Kidney capillary endothelial cell (primary cell): ENCODE measurements at places on chromosomes 5 and 9.

- DNase-seq: no peak
Measured at GRCh38 chr9:5835808-5836207, 2.9 kb upstream of the ERMP1 start.

DNA sequence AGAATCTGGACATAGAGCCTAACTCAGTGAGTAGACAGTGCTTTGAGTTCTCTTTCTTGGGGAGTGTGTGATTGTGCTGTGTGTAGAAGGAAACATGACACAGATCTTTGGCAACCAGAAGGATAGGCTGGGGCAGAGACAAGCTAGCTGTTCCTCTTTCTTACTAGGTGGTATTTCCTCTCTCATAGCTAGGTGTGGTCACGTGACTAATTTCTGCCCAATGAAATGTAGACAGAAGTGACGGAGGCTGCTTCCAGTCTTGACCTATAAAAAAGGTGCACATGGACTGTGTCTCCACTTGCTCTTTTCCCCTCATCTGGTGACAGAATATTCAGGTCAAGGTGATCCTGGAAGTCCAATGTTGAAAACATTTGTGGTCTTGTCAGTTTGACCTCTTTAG, 92.5 kb upstream of the NFIB start:
- DNase-seq: no peak

DNA sequence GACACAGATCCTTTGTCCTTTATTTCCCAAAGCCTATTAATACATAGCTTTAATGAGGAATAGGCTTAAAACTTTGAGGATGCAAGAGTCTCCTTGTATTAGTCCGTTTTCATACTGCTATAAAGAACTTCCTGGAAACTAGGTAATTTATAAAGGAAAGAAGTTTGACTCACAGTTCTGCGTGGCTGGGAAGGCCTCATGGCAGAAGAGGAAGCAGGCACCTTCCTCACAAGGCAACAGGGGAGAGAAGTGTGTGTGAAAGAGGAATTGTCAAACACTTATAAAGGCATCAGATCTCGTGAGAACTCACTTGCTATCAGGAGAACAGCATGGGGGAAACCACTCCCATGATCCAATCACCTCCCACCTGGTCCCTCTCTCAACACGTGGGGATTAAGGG, 5.4 kb upstream of the CLK4 start:
- DNase-seq: no peak

- no peak for DNase-seq
Measured at GRCh38 chr5:107154593-107154992, 516.1 kb downstream of the EFNA5 start.

GRCh38 chr5:10511741-10512640, 51.9 kb upstream of the ANKRD33B start:
- DNase-seq: no peak

GRCh38 chr9:91210318-91210717, 151.4 kb downstream of the AUH start:
- no peak for DNase-seq
